CD4-positive, alpha-beta T cell treated with Interleukin-1 beta for 1 hour (primary cell): ENCODE measurements at places on chromosomes 13 and 19.

GRCh38 chr19:57651654-57651996 lies 17.1 kb upstream of the ZSCAN4 start:
- DNase-seq = no peak

DNA sequence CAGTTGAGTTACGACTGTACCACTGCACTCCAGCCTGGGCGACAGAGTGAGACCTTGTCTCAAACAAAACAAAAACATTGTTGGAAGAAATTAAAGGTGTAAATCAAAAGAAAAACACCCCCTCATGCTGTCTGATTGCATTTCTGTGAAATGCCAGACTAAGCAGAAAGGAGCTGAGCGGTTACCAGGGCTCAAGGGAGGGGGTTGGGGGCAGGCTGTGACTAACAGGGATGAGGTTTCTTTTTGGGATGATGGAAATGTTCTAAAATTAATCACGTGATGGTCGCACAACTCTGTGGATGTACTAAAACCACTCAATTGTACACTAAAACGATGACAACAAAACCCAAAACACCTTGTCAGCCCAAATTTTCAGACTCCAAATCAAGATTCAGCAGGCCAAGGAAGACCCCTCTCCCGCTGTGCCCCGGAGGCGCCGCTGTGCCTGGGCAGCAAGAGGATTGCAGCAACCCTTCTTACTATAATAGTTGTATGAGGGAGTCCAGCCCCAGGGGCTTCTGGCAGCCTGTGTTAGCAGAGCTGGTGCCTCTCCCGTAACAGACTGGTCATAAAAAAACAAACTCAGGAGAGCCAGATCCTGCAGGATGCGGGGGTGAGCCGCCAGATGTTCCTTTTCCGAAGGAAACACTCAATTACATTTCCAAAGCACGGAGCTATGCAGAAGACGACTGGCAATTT lies 20.9 kb downstream of the CAPS start:
- no peak for DNase-seq

GRCh38 chr19:48458016-48458415 lies 2.6 kb downstream of the KCNJ14 start:
- no peak for DNase-seq

GRCh38 chr13:25906191-25906661 lies 145.6 kb downstream of the SHISA2 start:
- no peak for DNase-seq

- DNase-seq = no peak
Observed at GRCh38 chr13:39039041-39039440, 785 bp downstream of the NHLRC3 start.

GRCh38 chr19:10173527-10173926 lies 21.2 kb downstream of the DNMT1 start:
- no peak for DNase-seq

DNA sequence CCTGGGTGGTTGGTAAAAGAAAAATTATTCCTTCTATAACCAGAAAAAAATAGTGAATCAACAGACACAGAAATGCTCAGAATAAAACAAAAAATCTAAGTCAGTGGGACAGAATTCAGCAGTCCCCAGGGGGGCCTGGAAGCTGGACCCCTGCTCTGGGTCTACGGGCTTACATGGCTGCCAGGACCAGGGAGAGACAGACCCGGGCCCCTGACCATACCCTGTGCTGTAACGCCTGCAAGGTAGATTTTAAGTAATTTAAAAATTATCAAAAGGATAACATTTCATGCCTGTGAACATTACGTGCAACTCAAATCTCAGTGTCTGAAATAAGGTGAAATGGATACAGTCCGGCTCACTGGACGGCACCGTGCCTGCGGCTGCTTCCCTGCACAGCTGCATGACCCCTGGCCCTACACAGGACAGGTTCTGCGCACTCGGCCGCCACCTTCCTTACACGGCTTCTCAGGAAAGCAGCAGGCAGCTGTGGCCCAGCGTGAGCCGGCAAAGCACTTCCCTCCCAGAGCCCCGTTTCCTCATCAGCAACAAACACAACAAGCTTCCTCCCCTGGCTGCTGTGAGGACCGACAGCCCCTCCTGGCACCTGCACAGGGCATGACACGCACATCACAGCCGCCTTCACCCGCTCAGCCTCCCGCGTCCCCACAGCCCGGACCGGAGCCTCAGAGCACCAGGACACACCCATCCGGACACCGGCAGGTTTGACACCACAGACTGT lies 22.2 kb downstream of the RASA3 start:
- DNase-seq = peak; percentile 85

- DNase-seq = no peak
Observed at GRCh38 chr19:1008268-1009040, 8.2 kb downstream of the GRIN3B start.

DNA sequence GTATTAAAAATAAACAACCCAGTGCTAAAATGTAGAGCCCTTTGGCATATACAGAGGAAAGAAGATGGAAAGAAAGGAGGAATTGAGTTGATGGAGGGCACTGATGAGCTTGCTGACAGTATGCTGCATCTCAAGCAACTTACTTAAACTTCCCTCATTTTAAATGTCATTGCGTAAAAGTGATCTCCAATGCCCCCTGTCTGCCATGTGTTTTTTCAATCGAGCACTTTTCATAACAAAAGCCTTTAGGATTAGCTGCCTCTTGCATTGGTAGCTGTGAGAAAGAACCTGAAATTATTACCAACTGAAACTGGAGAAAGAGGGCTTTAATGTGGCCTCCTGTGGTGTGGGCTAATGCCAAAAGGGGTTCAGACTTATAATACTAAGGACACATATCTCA lies 541.6 kb downstream of the SUCLA2 start:
- no peak for DNase-seq

DNA sequence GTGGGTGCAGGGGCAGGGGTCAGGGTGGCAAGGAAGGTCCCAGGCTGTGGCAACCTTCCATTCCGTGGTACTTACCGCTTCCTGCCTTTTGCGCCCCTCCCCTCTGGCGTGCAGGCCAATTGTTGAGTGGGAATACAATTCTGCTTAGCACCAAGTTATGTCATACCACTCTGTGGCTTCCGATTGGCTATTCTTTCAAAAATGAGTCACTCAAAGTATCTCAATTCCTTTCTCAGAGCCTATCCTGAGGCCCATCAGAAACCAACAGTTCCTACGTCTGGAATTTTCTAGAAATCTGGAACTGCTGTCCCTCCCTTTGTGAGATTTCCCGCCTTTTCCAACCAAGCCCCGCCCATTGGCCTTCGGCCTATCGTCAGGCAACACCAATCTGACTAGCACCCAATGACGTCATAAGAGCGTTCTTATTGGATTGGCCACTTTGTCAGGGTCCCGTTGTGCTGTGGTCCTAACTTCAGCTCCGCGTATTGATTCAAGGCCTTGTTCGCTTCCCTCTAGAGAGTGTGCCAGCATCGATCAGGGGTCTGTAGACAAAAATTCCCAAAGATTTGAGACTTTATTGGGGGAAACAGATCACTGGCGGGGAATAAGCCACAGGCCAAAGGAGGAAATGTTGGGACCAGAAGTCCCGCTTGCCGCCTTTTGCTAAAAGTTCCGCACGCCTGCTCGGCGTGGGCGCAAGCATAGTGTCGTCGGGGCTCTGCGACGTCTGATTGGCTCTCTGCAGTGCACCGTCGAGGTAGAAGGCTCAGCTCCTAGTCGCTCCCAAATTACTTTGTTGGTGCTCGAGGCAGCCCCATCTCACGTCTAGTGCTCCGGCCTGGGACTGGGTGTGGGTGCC lies 11.7 kb downstream of the NTN5 start:
- peak; percentile 87 for DNase-seq

- no peak for DNase-seq
Observed at GRCh38 chr13:74930402-74931165, 551.4 kb downstream of the TBC1D4 start.

- no peak for DNase-seq
Observed at GRCh38 chr19:11821474-11822109, 7.5 kb downstream of the ZNF440 start.

- DNase-seq = no peak
Observed at GRCh38 chr13:113343692-113343968, 20.3 kb downstream of the GRTP1 start.

DNA sequence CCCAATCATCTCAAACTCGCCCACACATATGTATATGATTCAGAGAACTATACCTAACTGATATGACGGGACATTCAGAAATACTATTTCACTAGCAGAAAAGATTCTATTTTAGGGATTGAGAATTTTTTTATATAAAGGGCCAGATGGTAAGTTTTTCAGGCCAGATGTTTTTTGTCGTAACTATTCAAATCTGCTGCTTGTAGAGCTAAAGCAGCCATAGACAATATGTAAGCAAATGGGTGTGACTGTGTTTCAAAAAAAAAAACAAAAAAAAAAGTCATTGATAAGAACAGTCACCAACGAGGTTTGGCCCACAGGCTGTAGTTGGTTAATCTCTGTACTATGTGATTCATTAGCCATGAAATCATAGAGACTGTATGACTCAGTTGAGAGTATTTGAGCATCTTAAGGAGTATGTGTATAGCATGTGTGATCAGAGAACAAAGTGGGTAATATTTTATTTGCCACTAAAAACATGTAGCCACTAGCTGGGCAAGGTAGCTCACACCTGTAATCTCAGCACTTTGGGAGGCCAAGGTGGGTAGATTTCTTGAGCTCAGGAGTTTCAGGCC lies 2724.7 kb downstream of the PCDH9 start:
- DNase-seq = no peak

- no peak for DNase-seq
Observed at GRCh38 chr13:105925496-105925895, 610.0 kb downstream of the EFNB2 start.

GRCh38 chr19:2488405-2488941 lies 12.5 kb downstream of the GADD45B start:
- no peak for DNase-seq

DNA sequence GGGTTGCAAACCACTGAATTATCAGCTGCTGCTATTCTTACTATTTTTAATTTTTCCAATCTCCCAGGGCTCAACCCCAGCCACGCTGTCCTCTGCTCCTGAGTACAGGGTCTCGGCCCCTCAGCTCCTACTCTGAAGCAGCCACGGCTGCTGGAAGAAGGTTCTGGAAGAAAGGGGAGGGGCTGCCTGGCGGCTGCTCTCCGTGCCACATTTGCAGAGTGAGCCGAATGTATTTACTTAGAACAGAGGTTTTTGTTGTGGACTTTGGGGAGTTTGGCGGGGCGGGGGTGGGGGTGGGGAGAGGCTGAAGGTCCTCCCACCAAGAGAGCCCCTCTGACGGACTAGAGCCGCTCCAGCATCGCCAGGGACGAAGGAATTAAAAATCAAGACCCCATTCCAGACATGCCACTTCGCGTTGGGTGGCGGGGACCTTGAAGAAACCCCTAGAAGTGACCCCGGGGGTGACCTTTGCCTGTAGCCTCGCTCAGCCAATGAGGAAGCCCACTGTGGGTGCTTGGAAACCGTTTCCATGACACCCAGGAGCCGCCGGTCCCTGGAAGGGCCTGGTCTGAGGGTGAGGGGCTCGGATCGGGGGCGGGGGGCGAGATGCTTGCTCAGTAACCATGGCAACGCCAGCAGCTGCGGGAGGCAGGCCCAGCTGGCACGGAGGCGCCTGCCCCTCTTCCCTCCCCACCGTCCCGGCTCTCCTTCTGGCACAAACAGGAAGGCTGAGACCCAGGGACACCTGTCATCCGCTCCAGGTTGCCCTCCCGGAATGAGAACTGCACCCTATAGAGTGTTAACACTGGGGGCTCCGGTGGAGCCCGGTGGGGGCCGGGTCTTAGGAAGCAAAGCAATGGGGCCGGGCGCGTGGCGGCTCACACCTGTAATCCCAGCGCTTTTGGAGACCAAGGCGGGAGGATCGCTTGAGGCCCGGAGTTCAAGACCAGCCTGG lies 54.2 kb upstream of the PTPRS start:
- no peak for DNase-seq

- peak; percentile 19 for DNase-seq
Observed at GRCh38 chr13:75803164-75803611, 167.1 kb downstream of the LMO7 start.

- no peak for DNase-seq
Observed at GRCh38 chr19:16876904-16877361, 11.9 kb upstream of the F2RL3 start.

DNA sequence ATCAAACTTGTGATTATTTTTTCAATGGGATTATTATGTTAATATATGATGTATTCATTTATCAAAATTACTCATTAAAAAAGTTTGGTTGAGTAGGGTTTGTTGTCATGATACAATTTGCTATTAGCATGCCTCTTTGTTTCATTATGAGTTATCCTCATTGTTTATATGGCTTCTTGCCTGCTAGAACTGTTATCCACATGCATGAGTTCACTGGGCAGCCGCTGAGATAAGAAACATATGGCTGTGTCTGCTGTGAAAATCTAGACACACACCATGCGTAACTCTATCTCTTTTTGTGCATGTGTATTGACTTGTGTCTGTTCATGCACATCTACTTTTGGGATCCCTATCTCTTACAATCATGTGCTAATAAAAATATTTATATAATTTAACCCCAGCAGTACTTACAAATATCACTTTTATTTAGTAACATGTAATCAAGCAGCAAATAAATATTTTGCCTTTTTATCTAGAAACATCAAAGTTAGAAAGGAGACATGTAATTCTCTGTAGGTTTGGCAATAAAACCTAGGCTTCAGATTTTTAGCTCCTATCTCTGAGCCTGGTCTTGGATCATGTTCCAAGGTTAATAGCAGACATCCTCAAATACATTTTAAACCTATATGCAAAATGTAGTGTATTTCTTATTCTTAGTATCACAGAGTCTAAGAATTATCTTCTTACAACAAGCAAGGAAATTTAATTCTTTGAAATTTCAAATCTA lies 11.2 kb upstream of the KLF12 start:
- no peak for DNase-seq

DNA sequence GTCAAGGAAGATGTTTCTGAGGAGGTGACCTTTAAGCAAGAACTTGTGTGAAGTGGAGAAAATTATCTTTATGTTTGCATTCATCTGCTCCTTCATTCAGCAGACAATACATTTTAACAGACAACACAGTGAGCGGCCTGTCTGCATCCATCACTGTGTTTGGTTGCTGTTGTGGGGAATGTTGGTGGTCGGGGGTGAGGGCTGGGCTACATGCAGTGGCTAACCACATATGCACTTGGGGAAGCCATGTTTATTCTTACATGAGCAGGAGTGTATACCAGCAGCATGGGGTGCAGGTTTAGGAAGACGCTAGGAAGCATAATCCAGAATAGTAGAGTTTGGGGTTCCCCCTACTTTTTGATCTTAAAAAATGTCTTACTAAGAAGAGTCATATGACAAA lies 66.4 kb downstream of the DHRS12 start:
- DNase-seq = no peak

- DNase-seq = no peak
Observed at GRCh38 chr13:104382951-104383350, 1316.7 kb upstream of the SLC10A2 start.

DNA sequence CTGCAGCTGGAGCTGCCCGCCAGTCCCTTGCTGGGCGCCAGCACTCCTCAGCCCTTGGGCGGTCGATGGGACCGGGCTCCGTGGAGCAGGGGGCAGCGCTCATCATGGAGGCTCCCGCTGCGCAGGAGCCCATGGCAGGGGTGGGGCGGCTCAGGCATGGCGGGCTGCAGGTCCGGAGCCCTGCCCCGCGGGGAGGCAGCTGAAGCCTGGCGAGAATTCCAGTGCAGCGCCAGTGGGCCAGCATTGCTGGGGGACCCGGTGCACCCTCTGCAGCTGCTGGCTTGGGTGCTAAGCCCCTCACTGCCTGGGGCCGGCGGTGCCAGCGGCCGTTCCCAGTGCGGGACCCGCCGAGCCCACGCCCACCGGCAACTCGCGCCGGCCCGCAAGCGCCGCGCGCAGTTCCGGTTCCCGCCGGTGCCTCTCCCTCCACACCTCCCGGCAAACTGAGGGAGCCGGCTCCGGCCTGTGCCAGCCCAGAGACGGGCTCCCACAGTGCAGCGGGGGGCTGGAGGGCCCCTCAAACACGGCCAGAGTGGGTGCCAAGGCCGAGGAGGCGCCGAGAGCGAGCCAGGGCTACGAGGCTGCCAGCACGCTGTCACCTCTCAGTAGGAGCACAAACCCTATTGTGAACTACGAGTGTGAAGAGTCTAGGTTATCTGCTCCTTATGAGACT lies 687.1 kb downstream of the PCDH17 start:
- DNase-seq = no peak
